Kidney (tissue), 22 donors: ENCODE measurements at places on chromosomes 7 and 10.

- no peaks in the 10 kb centered on the region for H3K27me3 ChIP-seq
- no peaks in the 10 kb centered on the region for H3K36me3 ChIP-seq
- DNase-seq = no peak
- H3K4me3 ChIP-seq = no peak overlapping the region
Measured at GRCh38 chr10:116178086-116178605, 94.9 kb downstream of the GFRA1 start.

DNA sequence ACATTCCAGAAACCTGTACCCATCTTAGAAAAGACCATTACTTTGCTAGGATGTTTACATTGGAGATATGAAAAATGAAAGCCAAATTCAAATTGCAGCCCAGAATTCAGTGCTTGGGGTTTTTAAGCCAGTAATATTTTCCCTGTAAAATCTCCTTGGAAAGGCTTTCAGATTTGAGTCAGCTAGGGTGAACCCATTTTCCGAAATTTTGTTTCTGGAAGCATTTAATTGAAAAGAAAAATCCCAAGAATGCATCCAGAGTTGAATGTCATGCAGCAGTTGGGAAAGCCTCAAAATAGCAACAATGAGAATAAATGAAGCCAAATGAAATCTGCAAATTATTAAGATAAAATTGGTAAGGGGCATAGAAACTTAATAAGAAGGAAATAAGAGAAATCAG is 106.4 kb downstream of the BMPER start:
- no peak for DNase-seq
- H3K27me3 ChIP-seq = no peaks in the 10 kb centered on the region
- no peaks in the 10 kb centered on the region for H3K4me1 ChIP-seq
- H3K27ac ChIP-seq = no peak overlapping the region

DNA sequence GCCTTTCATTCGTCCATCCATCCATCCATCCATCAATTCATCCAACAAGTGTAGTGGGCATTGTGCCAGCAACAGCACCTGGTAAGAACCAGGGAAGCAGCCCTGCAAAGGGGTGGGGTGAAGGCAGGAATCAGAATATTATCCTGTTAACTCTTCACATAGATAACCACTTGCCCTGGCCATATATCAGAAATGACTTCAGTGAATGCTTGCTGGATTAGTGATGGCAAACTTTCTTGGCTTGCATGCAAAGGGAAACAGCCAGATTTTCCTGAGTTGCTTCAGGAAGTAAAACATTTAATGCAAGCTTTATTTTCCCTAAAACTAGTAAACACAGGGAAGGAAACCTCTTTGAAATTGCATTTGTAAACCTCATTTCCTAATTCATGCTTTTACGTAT is 743 bp downstream of the OR2A5 start:
- no peak for DNase-seq
- no peaks in the 10 kb centered on the region for H3K36me3 ChIP-seq
- no peaks in the 10 kb centered on the region for H3K4me1 ChIP-seq
- no peak overlapping the region for H3K27ac ChIP-seq
- no peaks in the 10 kb centered on the region for H3K27me3 ChIP-seq
- no peak overlapping the region for H3K4me3 ChIP-seq

DNA sequence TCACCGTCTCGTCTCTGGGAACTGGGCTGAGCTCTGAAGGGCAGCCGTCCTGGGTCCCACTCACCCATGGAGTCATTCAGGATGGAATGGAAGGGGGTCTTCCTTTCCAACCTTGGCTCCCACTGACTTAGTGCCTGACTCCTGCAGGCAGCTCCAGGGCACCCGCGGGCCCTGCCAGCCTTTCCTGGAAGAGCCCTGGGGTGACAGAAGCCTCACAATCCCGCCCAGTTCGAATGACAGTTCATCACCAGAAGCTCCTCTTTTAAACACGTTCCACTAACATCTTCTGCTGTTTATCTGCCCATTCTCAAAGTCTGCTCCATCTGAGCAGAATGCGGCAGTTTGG is 110.6 kb downstream of the TNS3 start:
- no peaks in the 10 kb centered on the region for H3K36me3 ChIP-seq
- H3K27ac ChIP-seq = peak overlapping the region; percentile 90
- H3K27me3 ChIP-seq = no peaks in the 10 kb centered on the region
- no peak overlapping the region for H3K4me3 ChIP-seq
- peaks cover 37% of the 10 kb centered on the region for H3K4me1 ChIP-seq

GRCh38 chr10:92598321-92598720 is 5.4 kb downstream of the KIF11 start:
- no peak overlapping the region for H3K27ac ChIP-seq
- H3K27me3 ChIP-seq = no peaks in the 10 kb centered on the region
- DNase-seq = no peak

GRCh38 chr10:76990561-76990960 is 647.0 kb downstream of the KCNMA1 start:
- H3K4me1 ChIP-seq = no peaks in the 10 kb centered on the region
- no peaks in the 10 kb centered on the region for H3K36me3 ChIP-seq
- H3K27me3 ChIP-seq = no peaks in the 10 kb centered on the region

GRCh38 chr7:913736-914520 is 37.6 kb downstream of the GET4 start:
- no peak for DNase-seq
- no peaks in the 10 kb centered on the region for H3K27me3 ChIP-seq
- no peak overlapping the region for H3K4me3 ChIP-seq
- peak overlapping the region; percentile 5 for H3K27ac ChIP-seq

DNA sequence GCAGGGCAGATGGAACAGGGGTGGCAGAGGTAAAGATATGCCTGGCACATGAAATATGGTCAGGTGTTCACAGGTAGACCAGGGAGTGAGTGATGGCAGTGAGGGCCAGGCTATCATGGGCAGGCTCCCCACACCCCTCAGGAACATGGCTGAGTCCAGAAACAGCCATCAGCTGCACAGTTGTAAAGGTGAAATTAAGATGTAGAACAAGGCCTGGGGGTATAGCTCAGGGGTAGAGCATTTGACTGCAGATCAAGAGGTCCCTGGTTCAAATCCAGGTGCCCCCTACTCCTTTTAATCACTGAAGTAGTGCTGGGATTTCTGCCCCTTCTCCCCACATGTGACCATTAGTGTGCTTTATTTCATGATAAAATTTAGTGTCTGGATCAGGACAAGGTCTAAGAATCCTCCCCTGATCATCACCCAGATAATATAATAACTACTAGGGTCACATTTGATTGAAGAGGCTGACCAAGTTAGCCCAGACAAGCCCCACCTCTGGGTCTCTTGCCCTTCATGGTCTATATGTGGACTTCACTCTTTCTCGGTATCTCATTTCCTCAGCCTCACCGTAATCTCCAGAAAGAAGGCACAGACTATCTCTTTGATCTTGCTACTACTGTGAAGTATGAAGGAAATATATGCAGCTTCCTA is 69.0 kb downstream of the ZNF783 start:
- no peak overlapping the region for H3K4me3 ChIP-seq
- DNase-seq = no peak
- H3K4me1 ChIP-seq = no peaks in the 10 kb centered on the region

DNA sequence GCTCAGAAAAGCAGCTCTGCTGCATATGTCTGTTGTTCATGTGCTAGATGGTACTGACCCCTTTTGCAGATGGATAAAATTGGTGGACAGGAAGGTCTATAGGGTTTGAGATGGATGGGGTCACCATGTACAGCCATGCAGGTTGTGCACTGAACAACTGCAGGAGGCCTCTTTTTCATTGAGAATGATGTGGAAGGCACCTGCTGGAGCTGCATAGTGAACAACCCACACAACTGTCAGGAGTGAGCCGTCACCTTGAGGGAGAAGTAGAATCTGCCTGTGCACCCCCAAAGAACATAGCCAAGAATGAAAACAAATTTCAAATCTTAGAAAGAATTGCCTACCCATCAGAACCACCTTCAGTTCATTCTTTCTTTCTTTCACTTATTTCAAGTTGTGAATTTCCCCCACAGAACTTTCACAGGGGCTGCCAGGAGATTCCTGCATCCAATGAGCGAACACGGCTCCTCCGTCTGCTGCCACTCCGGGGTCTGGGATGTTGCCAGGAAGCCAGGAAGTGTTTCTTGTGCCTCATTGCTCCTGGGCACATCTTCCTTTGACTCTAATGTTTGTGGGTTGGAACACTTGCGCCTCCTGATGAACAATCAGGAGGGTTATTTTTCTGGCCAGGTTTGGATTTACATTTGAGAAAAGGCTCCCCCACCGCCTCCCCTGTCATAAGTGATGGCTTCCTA is 53.7 kb upstream of the DOCK1 start:
- H3K4me1 ChIP-seq = no peaks in the 10 kb centered on the region
- no peak overlapping the region for H3K4me3 ChIP-seq
- DNase-seq = no peak
- no peaks in the 10 kb centered on the region for H3K36me3 ChIP-seq
- no peaks in the 10 kb centered on the region for H3K27me3 ChIP-seq

- H3K27ac ChIP-seq = no peak overlapping the region
- H3K4me1 ChIP-seq = peaks cover 41% of the 10 kb centered on the region
- H3K4me3 ChIP-seq = no peak overlapping the region
- DNase-seq = peak; percentile 93
- no peaks in the 10 kb centered on the region for H3K27me3 ChIP-seq
- H3K36me3 ChIP-seq = no peaks in the 10 kb centered on the region
Measured at GRCh38 chr10:102313221-102313896, 68.0 kb downstream of the GBF1 start.

GRCh38 chr10:101666083-101666482 is 28.9 kb downstream of the FBXW4 start:
- H3K4me1 ChIP-seq = no peaks in the 10 kb centered on the region
- DNase-seq = peak; percentile 94
- H3K27me3 ChIP-seq = no peaks in the 10 kb centered on the region
- H3K36me3 ChIP-seq = peaks cover 49% of the 10 kb centered on the region
- no peak overlapping the region for H3K27ac ChIP-seq
- no peak overlapping the region for H3K4me3 ChIP-seq

GRCh38 chr10:102642736-102643335 is 1.4 kb upstream of the TRIM8 start:
- no peaks in the 10 kb centered on the region for H3K36me3 ChIP-seq
- H3K4me3 ChIP-seq = peak overlapping the region; percentile 99
- H3K27me3 ChIP-seq = no peaks in the 10 kb centered on the region
- H3K27ac ChIP-seq = peak overlapping the region; percentile 97

DNA sequence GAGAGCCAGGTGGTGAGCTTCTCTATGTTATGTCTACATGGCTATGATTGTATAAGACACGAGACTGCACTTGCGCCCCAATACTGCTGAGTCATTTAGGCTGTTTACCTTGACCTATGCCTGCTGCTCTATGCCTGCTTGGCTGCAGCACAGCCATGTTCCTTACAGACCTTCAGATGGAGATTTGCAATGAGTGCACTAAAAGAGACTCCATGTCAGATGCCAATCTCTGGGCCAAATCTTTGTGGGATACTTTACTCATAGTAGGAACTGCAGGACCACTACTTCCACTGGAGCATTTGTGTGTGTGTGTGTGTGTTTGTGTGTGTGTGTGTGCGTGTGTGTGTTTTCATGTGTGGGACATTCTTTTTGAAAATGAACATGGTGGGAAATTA is 50.0 kb upstream of the KMT2E start:
- no peak overlapping the region for H3K27ac ChIP-seq
- H3K4me1 ChIP-seq = no peaks in the 10 kb centered on the region
- H3K36me3 ChIP-seq = no peaks in the 10 kb centered on the region
- no peak for DNase-seq
- no peak overlapping the region for H3K4me3 ChIP-seq

GRCh38 chr10:133164816-133165555 is 5.0 kb downstream of the KNDC1 start:
- H3K4me3 ChIP-seq = no peak overlapping the region
- no peaks in the 10 kb centered on the region for H3K27me3 ChIP-seq
- DNase-seq = no peak
- no peaks in the 10 kb centered on the region for H3K4me1 ChIP-seq

DNA sequence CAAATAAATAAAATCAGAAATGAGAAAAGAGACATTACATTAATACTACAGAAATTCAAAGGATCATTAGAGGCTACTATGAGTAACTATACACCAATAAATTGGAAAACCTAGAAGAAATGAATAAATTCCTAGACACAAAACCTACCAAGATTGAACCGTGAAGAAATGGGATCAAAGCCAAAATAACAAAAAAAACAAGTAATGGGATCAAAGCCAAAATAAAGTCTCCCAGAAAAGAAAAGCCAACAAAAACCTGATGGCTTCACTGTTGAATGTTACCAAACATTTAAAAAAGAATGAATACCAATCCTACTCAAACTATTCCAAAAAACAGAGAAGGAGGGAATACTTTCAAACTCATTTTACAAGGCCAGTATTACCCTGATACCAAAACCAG is 20.0 kb downstream of the GSDME start:
- no peaks in the 10 kb centered on the region for H3K4me1 ChIP-seq
- no peaks in the 10 kb centered on the region for H3K36me3 ChIP-seq
- no peak overlapping the region for H3K4me3 ChIP-seq
- no peak overlapping the region for H3K27ac ChIP-seq
- no peak for DNase-seq

GRCh38 chr7:73436031-73436929 is 2.7 kb downstream of the FZD9 start:
- no peaks in the 10 kb centered on the region for H3K36me3 ChIP-seq
- H3K4me1 ChIP-seq = no peaks in the 10 kb centered on the region
- no peak overlapping the region for H3K27ac ChIP-seq
- no peak overlapping the region for H3K4me3 ChIP-seq
- H3K27me3 ChIP-seq = no peaks in the 10 kb centered on the region
- no peak for DNase-seq

GRCh38 chr10:34154383-34154900 is 660.7 kb downstream of the PARD3 start:
- H3K36me3 ChIP-seq = no peaks in the 10 kb centered on the region
- no peaks in the 10 kb centered on the region for H3K27me3 ChIP-seq
- no peak overlapping the region for H3K4me3 ChIP-seq
- no peak overlapping the region for H3K27ac ChIP-seq
- no peak for DNase-seq
